CD4-positive, alpha-beta T cell treated with Interleukin-17A for 1 hour (primary cell): ENCODE measurements at places on chromosomes 16 and 17.

GRCh38 chr16:68972720-68973119, 129.4 kb downstream of the TANGO6 start:
- no peak for DNase-seq

- DNase-seq = no peak
These were observed 4.7 kb upstream of the NRN1L start for GRCh38 chr16:67879936-67880335.

DNA sequence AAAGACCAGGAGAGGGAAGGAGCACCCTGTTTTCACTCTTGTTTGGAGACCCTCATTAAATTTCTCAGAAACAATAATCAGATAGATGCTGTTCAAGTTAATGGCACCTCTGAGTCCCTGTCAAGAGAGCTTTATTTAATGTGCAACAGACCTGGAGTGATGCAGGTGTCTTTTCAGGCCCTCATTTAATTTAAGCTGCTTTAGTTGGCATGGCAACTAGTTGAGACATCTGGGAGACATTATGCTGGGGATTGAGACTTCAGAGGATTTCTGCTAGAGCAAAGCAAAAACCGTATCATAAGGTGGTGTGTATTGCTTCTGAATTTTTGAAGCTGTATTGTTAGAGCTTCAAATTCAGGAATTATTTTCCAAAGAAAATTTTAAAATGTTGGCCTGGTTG, 108.5 kb downstream of the NLK start:
- DNase-seq = no peak

DNA sequence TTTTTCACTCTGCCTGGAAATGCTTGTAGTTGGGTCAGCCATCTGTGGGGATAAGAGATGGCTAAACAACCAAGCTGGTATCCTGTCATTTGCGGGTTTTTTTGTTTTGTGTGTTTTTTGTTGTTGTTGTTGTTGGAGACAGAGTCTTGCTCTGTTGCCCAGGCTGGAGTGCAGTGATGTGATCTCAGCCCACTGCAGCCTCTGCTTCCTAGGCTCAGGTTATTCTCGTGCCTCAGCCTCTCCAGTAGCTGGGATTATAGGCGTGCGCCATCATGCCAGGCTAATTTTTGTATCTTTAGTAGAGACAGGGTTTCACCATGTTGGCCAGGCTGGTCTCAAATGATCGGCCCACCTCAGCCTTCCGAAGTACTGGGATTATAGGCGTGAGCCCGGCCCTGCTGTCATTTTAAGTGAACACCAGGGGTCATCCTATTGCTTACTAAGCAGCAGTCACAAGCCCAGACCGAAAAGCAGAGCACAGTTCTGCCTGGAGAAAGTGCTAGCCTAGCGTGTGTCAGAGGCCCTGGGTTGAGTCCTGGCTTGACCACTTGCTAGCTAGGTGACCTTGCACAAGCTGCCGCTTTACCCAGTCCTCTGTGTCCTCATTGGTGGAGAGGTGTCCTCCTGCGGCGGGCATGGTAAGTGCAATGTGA, 4.6 kb downstream of the SMCR8 start:
- DNase-seq = peak; percentile 31

GRCh38 chr17:19460700-19461099, 49.7 kb downstream of the RNF112 start:
- DNase-seq = no peak

- DNase-seq = no peak
These were observed 150.0 kb downstream of the VPS53 start for GRCh38 chr17:564526-565065.

DNA sequence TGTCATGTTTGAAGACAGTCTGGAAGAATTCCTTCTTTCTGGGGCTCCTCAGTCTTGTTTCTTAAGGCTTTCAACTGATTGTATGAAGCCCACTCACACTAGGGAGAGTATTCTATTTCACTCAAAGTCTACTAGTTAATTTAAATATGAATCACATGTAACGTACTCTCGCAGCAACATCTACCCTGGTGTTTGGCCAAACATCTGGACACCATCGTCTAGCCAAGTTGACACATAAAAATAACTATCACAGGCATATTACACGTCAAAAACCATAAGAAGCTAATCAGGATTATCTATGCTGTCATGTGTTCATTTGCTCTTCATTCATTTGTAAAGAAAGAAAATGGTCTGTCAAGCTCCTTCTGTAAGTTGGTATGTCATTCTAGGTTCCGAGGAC, 787.4 kb downstream of the KCNJ2 start:
- DNase-seq = no peak

- DNase-seq = no peak
These were observed 8.6 kb downstream of the C16orf96 start for GRCh38 chr16:4564661-4565267.

- no peak for DNase-seq
These were observed 5.5 kb downstream of the IGFBP4 start for GRCh38 chr17:40448639-40449261.

- DNase-seq = no peak
These were observed 22.2 kb downstream of the MEAK7 start for GRCh38 chr16:84482001-84482891.

DNA sequence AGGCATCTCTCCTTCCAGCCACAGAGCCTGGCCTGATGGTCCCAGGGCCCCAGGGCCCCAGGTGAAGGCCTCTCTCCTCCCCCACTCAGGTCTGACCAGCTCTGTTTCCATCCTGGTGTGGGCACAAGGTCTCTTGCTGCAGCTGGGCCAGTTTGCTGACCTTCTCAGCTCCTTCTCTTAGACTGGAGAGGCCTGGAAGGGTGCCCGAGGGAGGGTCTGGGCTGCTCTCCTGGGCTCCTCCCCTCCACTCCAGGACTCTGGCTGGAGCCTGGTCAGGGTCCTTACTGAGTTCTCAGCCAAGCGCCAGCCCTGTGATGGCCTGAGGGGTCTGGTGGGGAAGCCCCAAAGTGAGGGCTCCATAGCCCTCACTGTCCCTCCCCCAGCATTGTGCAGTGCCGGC, 12.4 kb downstream of the SOCS3 start:
- no peak for DNase-seq

DNA sequence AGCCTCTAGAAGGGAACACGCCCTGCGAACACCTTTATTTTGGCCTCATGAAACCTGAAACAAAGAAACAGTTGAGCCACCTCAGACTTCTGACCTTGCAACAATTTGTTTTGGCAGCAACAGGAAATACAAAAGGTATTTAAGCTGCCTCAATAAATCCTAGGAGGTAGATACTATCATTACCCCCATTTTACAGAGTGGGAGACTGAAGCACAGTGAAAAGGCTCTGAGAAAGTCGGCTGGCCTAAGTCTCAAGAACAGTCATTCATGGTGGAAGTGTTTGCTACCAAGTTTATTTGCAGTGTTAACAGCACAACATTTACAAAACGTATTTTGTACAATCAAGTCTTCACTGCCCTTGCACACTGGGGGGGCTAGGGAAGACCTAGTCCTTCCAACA, 19.0 kb downstream of the RND2 start:
- DNase-seq = no peak

- no peak for DNase-seq
These were observed 4.4 kb downstream of the ACLY start for GRCh38 chr17:41914358-41914766.

DNA sequence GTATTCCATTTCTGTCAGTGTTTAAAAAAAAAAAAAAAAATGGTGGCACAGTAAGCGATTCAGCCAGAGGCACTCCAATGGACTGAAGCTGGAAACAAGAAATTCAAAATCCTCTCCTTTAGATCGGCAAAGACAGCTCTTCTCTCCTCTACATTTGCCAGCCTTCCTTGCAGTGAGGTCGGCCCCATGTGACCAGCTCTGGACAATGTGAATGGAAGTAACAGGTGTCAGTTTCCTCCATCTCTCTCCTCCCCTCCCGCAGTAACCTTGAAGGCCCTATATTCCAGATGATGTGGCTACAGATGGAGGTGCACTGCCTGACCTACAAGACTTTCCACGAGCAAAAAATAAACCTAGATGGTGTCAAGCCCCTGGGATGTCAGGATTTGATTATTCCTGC, 15.0 kb downstream of the CUEDC1 start:
- no peak for DNase-seq

DNA sequence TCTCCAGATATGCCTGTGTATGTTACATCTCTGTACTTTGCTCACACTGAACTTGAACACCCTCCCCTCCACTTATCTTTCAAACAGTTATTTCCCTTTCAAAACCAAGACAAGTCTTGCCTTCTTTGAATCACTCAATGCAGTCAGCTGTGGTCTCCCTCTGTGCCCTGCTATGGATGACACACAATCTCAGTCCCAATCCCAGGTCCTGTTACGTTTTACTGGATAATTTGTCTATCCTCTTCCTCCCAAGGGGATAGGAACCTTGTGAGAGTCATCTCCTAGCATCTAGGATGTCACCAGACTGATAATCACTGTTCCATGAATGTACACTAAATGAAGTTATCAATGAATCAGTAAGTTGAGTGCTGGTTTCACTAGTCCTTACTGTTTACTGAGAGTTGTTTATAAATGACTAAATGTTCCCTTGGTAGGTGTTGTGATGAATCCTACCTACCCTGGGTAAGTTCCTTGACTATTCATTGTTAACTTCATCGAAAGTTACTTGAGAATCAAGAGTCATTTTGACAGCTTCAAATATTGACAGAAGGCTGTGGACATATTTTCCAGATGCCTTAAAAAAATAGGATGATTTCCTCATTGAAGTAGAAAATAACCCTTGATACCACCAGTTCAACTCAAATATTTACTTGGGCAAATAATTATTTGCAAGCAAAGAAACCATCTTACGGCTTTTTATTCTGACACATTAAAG, 244.9 kb downstream of the PRKCA start:
- DNase-seq = no peak

GRCh38 chr16:48622456-48623303, 12.7 kb upstream of the N4BP1 start:
- DNase-seq = no peak

- no peak for DNase-seq
These were observed 71.3 kb downstream of the SOX9 start for GRCh38 chr17:72191921-72192799.

DNA sequence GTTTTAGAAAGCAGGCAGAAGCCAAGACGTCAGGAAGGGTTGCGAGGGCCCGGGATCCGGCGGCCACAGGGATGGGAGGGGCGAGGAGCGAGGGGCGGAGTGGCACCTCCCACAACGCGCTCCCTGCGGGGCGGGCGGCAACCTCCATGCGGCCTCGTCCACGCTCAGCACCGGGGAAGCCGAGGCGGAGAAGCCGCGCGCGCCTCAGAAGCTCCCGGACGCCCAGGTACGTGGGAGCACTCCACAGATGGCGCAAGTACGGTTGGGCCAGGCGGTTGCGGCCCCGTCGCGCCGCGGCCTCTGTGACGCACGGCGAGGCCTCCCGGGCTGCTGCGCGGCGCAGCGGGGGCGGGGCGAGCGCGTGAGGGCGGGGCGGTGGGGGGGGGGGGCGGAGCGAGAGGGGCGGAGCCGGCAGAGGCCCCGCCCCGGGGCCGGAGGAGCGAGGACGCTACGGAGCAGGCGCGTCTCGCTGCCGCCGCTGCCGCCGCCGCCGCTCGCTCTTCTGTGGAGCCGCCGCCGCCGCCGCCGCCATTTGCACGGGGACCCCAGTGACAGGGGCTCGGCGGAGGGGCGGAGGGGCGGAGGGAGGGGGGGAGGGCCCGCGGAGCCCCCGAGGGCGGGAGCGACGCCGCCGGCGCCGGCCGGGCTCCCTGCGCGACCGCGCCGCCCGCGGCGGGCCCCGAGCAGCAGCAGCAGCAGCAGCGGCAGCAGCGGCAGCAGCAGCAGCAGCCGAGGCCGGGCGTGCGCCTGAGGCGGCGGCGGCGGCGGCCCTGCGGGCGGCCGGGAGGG, at the start of gene TENT4B:
Gene TENT4B, plus strand, starts transcription at position 500 of the 789 bp plus-strand sequence. CDS start 316 bp downstream, outside the sequence.
- peak; percentile 92 for DNase-seq

- DNase-seq = no peak
These were observed 20.7 kb upstream of the PLCG2 start for GRCh38 chr16:81758376-81758775.

- DNase-seq = no peak
These were observed 41.5 kb downstream of the CPNE2 start for GRCh38 chr16:57133886-57134285.

DNA sequence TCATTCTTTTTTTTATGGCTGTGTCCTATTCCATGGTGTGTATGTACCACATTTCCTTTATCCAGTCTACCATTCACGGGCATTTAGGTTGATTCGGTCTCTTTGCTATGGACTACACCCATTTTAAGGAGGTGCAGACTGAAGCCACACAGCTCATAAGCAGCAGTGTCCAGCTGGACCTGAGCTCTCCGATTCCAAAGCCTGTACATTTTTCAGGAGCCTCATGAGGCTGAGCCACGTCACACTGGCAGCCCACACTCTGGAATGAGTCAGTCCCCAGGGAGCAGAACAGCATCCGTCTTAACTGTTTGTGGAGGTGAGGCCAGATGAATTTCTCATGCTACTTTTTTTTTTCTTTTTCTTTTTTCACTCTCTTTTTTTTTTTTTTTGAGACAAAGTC, 116.1 kb downstream of the C16orf95 start:
- no peak for DNase-seq

GRCh38 chr16:7422036-7422888, 89.6 kb downstream of the RBFOX1 start:
- DNase-seq = no peak

DNA sequence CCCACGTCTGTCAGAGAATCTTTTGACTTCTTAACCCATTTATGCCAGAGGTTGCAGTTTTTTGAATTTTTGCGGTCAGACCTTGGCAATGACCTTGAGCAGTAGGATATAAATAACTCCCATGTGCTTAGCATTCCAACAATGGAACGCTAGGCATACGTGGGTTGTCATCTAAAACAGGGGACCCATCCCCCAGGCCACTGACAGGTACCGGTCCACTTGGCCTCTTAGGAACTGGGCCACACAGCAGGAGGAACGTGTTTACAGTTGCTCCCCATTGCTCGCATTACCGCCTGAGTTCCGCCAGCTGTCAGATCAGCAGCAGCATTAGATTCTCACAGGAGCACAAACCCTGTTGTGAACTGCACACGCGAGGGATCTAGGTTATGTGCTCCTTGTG, 76.8 kb upstream of the LGALS9 start:
- no peak for DNase-seq

DNA sequence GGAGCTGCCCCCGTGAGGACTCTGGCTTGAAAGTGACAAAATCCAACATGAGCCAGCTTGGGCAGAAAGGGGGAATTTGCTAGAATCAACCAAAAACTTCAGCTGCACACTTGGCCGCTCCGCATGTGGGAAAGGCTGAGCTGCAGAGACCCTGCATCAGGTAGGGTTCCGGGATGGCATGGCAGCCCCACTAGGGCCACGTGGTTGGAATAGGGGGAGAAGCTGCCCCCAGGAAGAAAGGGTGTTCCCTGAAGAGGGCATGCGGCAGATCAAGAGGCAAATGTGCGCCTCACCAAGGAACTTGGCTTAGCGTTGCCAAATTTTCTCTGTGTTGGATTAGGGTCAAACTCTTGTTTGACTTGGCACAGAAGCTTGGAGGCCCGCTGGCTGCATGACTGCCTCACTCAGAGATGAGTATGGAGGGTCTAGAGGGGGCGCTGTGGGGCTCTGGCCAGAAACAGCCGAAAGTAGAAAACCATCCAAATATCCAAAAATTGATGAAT, 29.2 kb upstream of the WFIKKN2 start:
- no peak for DNase-seq

- no peak for DNase-seq
These were observed 194.7 kb downstream of the XYLT1 start for GRCh38 chr16:17276010-17276530.

GRCh38 chr16:79519448-79519847, 81.1 kb downstream of the MAF start:
- peak; percentile 7 for DNase-seq
